Stimulated activated CD8-positive, alpha-beta memory T cell treated with anti-CD3 and anti-CD28 coated beads, Interleukin-12 subunit alpha, Interleukin-12 subunit beta, amount 100 ng/mL, for 4 hours (primary cell): ENCODE measurements at places on chromosomes 7 and 10.

DNA sequence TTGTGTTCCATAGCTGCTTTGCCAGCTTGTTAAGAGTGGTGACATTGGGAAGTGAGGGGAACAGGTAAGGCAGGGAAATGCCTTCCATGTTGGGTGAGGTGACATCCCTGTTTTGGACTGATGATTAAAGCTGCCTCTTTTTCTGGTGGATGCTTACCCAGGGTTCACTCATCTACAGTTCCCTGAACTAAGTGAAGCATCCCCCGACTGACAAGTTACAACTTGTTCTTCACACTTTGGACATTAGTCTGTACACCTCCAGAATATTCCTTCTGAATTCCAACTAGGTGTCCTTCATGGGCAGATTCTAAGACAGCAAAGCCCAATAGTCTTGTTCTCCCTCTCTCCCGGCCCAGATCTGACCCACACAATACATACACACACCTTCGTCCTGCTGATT is 63.4 kb downstream of the HDAC9 start:
- no peak for DNase-seq

DNA sequence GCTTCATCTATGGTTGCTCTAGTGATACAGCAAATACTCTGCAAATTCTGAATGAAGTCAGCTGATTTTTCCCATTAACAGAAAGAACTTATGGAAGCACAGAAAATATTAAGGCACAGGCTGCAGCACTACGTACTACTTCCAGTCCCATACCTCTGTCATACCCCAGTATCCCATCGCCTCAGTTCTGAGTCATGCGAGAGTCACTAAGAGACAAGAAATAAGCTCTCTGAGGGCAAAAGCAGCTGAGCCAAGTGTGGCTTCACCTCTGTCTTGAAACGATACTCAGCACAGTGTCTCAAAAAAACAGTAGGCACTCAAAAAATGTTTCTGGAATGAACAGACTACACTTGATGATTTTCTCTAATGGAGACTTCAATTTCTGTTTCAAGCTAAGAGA is 48.2 kb downstream of the EZH2 start:
- DNase-seq, result no peak

GRCh38 chr7:117973975-117974374 is 100.7 kb upstream of the CTTNBP2 start:
- no peak for DNase-seq

DNA sequence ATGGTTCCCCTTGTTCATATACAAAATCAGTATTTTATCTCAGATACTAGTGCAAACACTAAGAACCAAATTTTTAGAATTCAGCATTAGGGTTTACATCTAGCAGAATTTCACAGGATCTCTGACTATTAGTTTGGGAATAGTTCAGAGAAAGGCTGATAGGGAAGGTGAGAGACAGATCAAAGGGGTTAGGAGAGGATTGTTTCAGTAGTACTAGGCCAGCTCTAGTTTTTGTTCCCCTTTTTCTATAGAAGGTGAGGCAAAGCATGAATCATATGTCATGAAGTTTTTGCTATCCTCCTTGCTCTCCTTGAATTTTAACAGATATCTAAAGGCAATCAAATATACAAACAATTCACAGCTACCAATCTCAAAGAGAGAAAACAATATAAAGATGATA is 26.1 kb upstream of the CTNNA3 start:
- DNase-seq, result no peak

- no peak for DNase-seq
Observed at GRCh38 chr10:86225103-86225782, 141.4 kb downstream of the GRID1 start.

DNA sequence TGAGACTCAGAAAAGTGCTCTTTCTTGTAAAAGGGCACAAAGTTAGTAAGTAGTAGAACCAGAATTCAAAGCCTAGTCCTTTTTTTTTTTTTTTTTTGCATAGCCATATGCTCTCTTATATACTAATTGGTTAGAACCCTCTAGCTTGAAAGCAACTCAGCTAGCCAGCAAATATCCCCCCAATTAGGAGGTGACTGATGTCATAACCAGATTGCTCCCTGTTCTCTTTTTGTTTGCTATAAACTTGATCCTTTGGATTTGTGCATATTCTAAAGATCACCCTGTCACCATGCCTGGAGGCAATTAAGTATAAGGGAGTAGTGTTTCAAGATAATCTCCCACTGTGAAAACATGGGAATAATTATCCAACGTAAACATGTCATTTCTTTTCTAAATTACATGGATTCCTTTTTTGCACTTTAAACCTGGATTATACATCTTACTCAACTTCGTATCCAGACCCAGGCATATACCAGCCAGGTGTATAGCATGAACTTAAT is 963.4 kb downstream of the CNTNAP2 start:
- DNase-seq, result no peak

GRCh38 chr10:118311505-118311904 is 30.6 kb downstream of the FAM204A start:
- no peak for DNase-seq

DNA sequence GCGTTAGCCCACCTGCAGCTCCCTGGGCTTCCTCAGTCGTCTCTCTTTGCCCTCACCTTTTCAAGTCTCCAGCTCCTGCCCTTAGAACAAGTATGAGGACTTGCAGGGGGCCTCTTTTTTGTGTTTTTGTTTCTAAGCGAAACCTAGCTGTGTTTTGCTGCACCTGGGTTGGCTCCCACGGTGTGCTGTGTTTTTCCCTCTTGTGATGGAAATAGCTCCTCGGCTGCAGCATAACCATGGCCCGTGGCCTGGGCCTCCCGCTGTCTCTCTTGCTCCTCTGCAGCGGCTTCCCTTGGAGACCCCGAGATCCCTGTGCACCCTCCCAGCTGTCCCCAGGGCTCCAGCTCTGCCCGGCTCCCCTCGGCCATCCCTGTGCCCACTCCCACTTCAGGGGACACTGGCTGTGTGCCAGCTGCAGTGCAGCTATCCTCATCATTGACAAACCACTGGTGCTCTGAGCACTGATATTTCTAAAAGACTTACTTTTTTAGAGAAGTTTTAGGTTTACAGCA is 75.6 kb upstream of the TCERG1L start:
- DNase-seq, result no peak

GRCh38 chr7:15305002-15305600 is 256.7 kb downstream of the AGMO start:
- DNase-seq, result no peak

DNA sequence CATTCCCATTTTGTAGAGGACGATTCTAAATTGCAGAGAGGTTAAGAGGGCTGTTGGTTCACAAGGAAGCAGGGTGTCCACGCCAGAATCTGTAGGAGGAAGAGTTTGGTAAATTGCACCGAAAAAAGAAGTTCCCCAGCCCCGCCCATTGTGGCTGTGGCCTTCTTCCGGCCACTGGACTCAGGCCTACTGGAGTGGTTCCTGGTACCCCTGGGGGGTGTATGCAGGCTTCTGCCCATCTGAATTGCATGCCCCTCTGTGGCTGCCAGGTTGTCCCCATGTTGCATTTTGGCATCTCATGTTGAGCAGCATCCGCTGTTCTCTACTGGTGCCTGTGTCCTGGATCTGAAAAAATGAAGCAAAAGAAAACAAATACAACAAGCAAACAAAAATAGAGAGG is 234.2 kb downstream of the WDR11 start:
- no peak for DNase-seq

- DNase-seq, result no peak
Observed at GRCh38 chr7:77913977-77914607, 115.5 kb downstream of the PHTF2 start.

DNA sequence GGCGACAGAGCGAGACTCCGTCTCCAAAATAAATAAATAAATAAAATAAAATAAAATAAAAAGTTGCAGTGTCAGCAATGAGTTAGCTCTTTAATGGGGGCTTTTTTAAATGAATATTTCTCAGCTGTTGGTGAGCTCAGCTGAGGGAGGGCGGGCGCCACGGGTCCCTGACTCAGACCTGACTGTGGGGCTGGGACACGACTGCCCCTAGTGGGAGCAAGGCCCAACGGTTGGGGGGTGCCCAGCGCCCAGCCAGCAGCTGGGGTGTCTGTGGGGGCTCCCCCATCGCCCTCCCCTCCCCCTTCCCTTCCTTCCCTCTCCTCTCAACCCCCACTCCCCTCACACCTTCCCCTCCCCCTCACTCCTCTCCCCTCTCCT is 46.6 kb downstream of the PWWP2B start:
- peak; percentile 66 for DNase-seq

DNA sequence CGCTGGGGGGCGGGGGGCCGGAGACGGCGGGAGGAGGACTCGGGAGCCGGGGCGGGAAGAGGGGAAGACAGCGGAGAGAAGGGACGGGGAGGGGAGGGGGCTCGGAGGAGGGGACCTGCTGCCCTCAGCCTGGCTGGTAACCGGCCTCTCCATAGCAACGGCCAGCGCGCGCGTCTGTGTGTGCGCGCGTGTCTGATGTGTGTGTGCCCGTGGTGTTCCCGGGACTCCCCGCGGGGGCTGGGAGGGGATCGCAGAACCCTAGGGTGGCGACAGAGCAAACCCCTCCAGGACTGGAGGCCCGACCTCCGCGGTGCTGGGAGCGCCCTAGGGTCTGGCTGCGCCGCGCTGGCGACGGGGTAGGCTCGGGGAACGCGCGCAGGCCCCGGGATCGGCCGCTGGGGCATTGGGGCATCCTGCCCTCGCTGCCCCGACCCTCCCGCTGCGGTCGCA is 356.3 kb downstream of the DNAJB6 start:
- DNase-seq, result no peak

DNA sequence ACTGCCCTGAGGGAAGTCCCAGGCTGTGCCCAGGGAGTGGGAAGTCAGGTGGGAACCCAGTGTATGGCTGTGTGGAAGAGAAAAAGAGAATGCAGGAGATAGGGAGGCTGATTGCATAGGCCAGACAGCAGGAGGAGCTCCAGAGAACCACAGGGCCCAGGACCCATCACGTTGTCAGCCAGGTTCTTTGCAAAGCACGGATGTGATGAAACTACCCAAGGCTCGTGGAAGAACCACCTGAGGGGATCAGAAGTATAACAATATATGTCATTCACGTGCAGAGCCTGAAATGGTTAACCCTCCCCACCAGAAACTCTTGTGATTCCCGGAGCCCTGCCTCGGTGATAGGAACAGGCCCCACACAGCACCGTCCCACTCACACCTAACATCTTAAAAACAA is 83.6 kb downstream of the LARP4B start:
- DNase-seq, result no peak

GRCh38 chr10:131710142-131710861 is 190.5 kb upstream of the PPP2R2D start:
- DNase-seq, result no peak

GRCh38 chr7:1290026-1290678 is 57.5 kb downstream of the UNCX start:
- DNase-seq, result no peak

- no peak for DNase-seq
Observed at GRCh38 chr7:138064856-138065357, 11.4 kb upstream of the AKR1D1 start.

DNA sequence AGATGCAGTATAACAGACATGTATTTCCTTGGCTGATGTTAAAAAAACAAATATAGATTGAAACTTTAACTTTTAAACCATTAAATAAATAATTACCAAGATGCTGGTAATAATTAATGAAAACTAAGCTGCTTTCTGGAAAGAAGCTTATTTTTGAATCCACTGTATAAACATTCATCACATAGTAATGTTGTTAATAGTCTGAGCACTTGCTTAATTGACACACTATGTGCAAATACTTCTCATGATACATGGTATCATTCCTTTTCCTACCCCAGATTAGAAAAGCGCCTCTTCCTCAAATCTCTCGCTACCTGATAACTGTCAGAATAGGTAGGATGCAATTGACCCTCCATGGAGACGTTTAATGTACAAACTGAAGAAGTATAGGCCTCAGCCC is 15.0 kb upstream of the COL28A1 start:
- DNase-seq, result no peak

GRCh38 chr10:100656454-100656853 is 88.9 kb upstream of the PAX2 start:
- DNase-seq, result no peak

DNA sequence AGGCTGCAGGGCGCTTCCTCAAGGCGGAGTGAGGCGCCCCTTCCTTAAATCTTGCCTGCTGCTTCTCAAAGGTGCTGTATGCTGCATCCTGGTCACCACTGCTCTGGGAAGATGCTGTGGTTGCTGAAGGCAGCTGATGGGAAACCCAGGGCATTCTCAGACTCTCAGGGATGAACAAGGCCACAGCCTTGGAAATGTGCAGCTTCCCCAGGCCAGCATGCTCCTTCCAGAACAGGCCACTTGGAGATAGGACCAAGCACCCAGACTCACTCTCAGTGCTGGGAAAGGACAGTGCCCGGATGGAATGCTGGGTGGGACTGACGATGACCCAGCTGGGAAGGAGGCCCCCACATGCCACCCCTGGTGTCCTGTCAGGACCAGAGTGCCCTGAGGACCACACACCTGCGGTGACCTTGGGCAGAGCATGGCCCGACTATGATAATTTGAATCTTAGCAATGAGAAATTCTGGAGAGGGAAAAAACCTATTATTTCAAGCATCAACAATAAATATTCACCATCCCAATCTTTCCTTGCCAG is 235.5 kb downstream of the TNS3 start:
- DNase-seq, result no peak

DNA sequence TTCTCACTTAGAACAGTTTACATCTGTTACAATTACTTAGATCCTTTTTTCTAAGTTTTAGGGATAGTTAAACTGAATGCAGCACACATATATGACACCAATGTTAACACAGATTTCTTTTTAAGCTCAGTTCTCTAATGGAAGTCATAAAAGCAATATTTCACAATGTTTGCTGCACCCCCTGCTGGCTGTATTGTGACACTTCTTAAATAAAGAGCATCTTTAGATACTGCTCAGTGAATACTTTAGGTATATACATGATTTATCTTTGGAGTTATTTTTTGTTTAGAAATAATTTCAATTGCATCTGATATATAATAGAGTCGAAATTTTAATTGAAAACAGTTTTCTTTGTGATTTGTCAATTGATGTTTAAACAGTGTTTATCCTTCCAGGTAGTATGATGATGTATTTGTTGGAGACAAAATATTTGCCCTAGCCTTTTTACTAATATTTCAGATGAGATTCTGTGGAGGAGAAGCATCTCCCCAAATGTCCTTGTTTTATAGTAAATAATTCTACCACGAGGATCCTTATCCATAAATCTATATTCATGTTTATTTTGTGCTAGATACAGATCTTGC is 174.4 kb downstream of the ST7 start:
- DNase-seq, result no peak

DNA sequence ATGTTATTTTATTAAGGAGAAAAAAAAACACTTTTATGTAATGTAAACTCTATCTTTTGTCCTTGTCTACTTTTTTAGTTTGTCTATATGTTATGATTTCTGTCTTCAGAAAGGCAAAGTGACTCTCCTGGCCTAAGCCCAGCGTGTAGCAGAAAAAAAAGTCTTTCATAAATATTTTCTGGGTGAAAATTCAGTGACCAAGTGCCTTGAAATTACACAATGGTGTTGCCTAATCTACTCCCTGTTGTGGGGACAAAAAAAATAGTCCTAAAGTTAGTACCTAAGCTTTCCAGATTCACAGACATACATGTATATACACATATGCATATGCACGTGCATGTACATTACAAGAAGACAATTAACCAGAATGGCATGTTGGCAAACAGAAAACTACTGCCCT is 1257.8 kb upstream of the SORCS1 start:
- DNase-seq, result no peak
